ENCODE measurements at places on chromosomes 16 and 17.
A peak's percentile ranks its signal among the peaks of the same experiment; 100 is the strongest.

GRCh38 chr16:57628008-57628781 is at the start of gene ADGRG1:
ADGRG1 (plus strand) TSS chr16:57628630; CDS start chr16:57650288, 21,658 bp downstream.
- DNase-seq: peak; percentile 90

DNA sequence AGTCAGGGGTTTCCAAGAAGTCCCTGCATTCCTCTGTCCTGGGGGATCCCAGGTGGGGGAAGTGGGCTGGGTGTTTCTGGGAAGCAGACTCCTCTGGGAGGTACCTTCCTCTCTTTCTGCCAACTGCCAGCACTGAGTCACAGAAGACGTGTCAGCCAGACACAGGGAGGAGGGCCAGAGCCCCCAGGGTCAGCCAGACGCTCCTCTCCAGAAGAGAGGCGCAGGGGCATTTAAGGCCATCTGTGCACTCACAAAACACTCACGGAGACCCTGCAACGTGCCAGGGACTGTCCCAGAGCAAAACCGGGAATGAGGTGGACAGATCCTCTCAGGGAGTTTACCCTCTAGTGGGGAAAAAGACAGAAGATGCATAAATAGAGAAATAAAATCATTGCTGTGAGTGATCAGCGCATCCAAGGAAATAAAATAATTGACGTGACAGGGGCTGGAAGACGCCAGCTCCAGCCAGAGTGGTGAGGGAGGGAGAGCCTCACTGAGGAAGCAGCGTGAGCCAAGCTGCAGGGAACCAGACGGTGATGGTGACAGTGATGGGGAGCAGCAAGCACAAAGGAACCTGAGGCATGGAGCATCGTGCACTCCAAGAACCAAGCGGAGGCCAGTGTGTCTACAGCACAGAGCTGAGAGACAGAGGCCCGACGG is 105.4 kb downstream of the ZNF423 start:
- no peak for DNase-seq

- DNase-seq: no peak
Observed at GRCh38 chr16:5560084-5560483, 462.5 kb upstream of the EEF2KMT start.

DNA sequence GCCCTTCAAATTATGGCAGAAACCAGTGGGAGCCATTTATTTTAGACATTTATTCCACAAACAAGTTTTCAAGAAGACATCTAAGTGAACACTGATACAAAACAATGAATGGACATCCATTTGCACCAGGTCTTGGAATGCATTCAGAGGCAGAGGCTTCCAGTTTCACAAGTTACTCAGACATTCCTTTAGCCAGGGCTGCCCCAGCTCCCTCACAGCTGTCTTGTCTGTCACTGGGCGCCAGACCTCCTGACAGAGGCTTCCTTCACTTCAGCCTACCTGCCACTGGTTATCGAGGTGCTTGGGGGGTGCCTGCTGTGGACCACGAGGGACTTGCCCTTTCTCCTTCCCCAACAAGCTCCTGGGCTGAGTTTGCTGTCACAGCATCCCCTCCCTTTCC is 19.2 kb downstream of the AQP8 start:
- no peak for DNase-seq

DNA sequence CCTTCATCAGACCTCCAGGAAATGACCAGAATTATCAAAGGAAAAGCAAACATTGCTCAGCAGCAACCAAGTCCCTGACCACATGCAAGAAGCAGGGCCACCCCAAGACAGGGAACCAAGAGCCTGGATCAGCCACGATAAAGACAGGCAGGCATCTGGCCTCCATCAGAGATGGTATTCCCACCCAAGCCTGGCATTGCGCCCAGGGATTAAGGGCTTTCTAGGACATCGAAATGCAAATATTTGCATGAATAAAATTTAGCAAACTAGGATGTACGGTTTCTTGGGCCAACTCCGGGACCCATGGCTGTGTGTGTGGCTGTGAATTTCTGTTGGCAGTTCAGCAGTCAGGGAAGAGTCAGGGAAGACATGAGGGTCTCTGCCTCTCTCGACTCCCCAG is 241.4 kb upstream of the DYNLRB2 start:
- peak; percentile 28 for DNase-seq

DNA sequence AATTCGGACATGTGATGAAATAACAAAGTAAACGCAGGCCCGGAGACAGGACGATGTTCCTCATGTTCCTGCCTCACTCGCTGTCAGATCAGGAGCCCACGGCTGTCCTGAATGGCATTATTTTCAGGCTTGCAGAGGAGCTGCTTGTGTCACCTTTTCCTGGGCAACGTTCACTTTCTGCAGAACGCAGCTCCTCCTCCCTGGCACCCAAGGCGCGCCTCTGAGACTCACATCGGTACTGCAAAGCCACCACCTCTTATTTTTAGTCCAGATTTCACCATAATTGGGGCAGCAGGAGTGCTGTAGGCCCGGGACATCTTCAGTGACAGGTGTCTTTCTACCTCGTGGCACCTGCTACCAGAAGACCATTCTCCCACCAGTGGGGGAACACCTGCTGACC is 8.0 kb upstream of the C16orf96 start:
- DNase-seq: no peak

DNA sequence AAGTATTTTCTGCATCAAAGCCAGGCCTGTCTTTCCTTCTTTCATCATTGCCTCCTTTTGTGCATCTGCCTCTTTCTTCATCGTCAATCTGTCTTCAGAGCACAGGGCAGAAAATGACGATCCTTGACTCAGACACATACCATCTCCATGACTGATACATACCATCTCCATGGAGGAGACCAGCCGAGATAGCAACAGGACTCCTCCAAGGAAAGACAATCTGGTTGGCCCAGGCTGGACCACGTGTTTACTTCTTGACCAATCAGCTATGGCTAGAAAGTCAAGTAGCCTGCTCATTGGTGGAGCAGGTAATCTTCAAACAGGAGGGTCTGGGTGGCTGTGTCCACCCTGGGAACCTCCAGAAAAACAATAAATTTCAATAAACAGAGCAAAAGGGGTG is 164.6 kb downstream of the CPPED1 start:
- DNase-seq: no peak
